NAMALWA (cell line): ENCODE measurements at places on chromosomes 7 and 10.

- no peak for DNase-seq
These were observed 421.7 kb downstream of the ATRNL1 start for GRCh38 chr10:115514895-115515294.

- DNase-seq: no peak
These were observed 4.3 kb downstream of the DAGLB start for GRCh38 chr7:6443372-6443941.

DNA sequence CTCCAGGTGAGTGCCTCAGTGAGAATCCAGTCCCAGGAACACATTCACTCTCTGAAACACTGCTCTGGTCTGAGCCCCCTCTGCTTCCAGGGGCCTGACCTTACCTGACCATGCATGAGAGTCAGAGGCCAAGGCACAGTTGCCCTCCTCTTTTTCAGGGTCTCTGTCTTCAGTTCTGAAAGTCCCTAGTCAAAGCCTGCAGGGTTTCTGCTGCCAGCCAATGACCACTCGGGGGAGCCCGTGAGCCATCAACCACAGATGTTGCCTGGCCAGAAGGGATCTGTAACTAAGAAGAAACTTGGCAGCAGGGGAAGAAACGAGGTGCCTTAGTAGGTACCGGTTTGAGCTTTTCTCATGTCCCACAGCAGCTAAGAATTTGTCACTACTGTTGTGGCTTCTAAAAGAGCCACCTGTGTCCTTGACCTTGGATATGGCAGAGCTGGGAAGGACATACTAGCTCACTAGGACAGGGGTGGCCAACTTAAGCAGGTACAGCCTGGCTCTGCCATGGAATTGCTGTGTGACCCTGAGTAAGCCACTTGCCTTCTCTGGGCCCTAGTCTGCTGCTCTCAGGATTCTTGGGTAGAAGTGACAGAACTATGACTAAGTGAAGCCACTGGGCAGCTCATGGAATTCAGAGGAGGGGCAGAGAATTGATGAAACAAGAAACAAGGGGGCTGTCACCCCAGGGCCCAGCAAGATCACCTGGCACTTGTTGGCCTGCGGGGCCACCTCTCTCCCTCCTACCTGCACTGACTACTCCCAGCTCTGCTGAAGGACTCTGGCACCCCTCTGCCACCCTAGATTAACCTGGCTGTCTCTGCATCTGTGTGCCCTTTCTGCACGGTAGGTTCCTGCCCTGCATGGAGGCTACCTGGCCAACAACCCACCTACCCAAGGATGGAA lies 83.8 kb upstream of the GPR26 start:
- DNase-seq: peak; percentile 83

GRCh38 chr7:48611993-48612392 lies 312.4 kb upstream of the CDC14C start:
- DNase-seq: no peak

DNA sequence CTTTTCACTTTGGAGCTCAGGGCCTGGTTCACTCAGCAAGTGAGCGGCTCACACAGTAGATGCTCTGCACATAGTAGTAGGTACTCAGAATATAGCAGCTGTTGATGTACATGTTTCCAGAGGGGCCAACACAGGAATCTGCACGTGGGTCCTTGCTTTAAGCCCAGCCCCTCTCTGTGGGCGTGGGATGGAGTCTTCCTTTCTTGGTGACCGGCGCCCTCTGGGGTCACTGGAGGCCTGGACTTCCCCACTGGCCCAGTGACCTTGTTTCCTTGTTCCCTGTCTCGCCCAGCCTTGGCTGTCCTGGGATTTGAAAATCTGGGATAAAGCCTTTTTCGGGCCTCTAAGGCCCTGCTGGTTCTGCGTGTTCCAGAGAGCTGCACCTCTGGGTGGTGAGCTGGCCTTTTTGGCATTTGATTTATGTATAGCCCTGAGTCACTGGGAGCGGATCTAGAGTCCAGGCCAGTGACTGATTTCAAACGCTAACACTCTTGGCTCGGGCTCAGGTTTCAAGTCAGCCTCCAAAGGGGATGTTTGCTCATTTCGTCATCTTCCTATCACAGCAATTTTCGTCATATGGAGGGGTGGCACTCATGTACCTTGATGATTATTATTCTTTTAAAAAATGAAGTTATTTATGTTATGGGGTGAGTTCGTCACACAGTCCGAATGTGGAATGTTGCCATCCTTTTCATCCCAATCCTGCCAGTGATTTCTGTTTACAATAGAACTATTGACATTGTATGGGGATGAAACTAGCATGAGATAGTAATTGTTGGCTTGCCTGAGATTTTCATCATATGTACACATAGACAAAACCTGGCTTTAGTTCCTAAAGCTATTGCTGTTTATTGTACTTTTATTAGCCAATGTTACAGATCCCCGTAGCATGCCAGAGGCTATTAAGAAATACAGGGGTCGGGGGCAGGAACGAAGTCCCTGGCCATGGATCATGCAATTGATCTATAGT lies 65.5 kb downstream of the CUX1 start:
- no peak for DNase-seq

DNA sequence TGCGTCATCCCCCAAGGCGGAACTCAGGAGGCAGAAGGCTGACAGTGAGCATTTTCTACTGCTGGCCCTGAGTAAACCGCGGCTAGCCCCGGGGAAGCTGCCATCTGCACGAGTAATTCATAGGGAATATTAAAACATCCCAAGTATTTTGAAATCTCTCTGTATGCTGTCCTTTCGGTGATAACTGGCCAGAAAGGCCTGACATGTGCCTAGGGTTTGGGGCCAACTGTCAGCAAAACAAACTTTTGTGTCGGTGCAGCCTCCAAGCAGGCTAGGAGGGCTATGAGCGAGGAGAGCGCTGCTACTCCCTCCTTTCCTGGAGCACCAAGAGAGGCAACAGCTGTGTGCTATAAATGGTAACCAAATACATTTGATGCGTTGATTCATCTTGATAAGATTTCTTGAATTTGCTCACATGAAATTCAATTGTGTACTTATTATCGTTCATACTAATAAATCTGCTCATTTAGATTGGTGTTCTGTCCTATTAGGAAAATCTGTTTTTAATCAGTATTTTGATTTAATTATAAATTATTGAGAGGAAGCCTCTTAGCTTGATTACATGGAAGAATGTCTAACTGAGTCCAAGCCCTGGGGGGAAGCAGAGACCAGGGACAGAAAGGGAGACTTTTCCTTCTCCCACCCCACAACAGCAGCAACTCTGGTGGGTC lies 124.4 kb upstream of the NPS start:
- no peak for DNase-seq

DNA sequence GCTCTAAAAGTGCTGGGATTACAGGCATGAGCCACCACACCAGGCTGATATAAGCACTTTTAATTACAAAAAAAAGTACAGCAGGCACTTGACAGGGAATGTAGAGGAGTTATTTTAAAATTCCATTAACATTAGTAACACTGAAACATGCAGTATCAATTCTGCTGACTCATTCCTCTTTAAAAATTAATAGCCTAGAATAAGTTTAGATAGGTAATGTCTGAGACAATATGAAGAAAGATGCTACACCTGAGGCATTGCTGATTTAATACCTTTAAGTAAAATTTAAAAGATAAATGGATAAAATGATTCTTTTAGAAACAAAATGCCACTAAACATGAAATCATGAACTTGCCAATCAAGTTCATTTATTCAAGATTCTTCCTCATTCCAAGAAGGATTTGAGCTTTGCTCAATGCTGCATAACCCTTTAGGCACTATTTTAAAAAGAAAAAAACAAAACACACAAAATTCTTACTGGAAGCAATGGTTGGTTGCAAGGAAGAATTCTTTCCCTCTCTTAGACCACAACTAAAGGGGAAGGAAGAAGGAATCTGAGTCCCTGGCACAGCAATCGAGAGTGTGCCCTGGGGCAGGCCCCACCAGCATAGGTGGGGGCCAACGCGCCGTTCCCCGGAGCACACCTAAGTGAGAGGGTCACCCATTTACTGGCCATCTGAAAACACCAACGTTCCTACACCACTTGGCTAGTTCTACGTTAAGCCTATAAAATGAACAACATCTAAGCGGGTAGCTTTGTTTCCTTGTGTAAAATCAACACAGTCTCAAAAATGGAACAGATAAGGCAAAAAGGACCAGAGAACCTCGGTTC lies 26.6 kb downstream of the ESYT2 start:
- no peak for DNase-seq

GRCh38 chr10:44439958-44440244 lies 55.0 kb upstream of the CXCL12 start:
- DNase-seq: no peak

- DNase-seq: no peak
These were observed 238.7 kb upstream of the CELF2 start for GRCh38 chr10:10778959-10779358.

GRCh38 chr7:134766779-134767519 lies 12.5 kb upstream of the CALD1 start:
- DNase-seq: peak; percentile 73

DNA sequence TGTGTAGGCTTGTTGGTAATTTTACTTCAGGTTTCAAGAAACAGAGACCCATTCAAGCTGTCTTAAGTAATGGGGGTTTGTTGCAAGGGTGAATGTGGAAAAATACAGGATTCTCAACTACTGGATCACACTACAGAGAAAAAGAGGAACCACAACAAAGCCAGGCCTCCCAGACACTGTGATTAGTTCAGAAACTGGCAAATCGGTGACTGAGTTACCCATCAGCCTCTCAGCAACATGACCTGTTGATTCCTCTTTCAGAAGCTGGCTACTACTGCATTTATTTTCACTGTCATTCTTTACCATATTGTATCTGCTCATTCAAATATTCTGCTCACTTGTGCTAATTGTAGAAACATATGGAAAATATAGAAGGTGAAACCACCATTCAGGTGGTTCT lies 16.0 kb downstream of the CCDC71L start:
- DNase-seq: peak; percentile 20

DNA sequence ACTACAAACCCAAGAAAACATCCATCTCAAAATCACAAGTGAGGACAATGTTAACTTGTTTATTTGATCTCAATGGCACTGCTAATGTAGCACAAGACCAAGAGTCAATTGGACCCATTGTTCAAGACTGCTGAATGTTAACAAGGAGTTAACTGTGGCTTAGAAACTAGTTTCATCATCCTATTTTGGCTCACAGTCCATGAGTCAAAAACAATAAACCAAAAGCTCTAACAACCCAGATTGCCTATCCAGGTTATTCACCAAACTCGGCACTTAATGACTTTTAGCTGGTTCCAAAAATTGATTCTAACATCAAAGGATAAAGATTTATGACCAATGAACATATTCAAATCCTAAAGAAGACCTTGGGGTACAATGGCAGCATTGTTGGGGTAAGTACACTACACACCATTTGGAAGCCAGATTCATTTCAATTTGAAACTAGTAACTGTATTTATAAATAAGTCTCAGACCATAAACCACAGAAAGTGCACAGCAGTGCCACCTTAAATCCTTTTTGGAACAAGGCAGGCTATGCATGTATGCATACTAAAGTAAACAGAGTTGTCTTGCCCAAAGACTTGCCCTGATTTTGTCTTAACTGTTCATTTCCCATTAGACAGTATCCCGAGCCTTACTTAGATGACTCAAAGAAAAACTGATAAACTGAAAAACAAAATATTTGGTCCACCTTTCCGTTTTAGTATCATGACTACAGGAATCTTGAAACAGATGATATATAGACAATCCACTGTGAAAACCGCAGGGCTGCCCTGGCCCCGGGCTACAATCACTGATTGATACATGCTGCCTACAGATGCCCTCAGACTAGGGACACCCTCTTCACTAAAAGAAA lies 84.5 kb downstream of the SRPK2 start:
- DNase-seq: no peak

- no peak for DNase-seq
These were observed 36.3 kb upstream of the TCF7L2 start for GRCh38 chr10:112913661-112914287.

DNA sequence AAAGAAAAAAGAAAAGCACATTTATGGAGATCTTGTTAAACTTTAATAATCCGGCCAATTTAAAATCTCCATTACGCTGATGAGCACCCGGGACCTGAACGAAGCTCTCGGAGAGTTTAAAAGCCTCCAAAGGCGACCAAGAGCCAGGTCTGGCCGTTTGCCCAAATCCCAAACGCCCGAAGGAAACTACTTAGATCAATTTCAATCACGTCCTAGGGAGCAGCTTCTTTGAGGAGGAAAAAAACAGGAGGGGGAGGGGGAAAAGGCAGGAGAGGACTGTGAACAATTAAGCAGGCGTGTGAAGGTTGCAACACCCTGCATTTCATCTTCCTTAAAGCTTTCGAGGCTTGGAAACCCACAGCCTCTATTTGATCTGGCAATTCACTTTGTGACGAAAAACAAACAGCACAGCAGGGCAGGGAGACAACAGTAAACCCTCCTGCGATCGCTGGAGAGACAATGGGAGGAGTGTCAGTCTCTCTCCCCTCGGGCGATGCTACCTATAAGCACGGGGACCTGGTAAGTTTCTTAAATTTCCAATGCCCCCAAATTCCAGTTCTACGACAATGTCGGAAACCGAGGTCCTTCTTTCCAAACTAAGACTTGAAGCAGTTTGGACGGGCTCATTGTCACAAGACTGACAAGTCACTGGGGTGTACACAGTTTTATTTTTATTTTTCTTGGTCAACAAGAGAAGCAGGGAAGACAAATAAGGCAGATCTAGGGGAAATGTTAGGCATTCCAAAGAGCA lies 1.2 kb downstream of the KLF6 start:
- peak; percentile 70 for DNase-seq

DNA sequence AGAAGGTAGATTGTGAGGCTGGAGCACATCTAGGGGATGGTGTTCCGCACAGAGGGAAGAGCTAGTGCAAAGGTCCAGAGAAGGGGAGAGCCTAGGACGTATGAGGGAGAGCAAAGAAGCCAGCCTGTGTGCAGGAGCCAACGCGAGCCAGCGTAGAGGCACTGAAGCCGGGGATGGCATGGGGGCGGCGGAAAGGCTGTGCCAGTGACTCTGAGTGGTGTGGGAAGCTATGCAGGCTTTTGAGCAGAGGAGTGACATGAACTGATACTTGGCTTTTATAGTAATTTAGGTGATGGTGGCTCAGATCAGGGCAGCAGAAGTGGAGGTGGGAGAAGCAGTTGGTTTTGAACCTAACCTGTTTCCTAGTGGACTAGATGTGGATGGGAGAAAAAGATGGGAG lies 65.8 kb downstream of the ATXN7L1 start:
- DNase-seq: no peak

- DNase-seq: no peak
These were observed 178.8 kb downstream of the SKAP2 start for GRCh38 chr7:26685606-26686005.

DNA sequence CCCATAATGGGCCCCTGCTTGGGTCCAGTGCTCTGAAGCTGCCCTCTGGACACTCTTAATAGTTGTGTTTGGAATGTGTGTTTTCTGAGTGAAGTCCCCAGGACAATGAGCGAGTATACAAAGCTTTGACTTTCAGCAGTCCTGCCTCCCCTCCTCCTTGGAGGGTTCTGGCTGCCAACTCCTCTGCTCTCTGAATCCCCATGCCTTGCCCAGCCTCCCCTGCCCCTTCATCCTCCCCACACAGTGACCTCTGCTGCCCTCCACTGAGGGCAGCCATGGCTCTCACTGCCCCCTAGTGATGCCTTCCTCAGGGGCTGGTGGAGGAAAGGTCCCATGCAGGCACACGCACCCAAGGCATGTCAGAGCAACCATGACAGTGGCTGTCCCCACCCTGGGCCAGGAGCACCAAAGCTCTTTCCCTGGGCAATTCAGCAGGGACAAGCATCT lies 40.9 kb downstream of the FRMPD2 start:
- no peak for DNase-seq
